ENCODE measurements at places on chromosomes 16 and 17. TPM values are rescaled to one million over a fixed set of nuclear protein-coding genes. Genes with fewer than 3 reads are reported as not detected.
A peak's percentile ranks its signal among the peaks of the same experiment; 100 is the strongest.

- peak; percentile 84 for DNase-seq
Measured at GRCh38 chr17:47276868-47277267, 23.2 kb downstream of the ITGB3 start.

Gene RNF112
- 0.14 TPM for total RNA-seq

GRCh38 chr17:77811521-77811920 lies 147.0 kb upstream of the TNRC6C start:
- no peak for DNase-seq

Gene SHISA6
- total RNA-seq, result 0.95 TPM

GRCh38 chr17:4110152-4110551 lies 32.7 kb downstream of the ZZEF1 start:
- DNase-seq, result peak; percentile 8

DNA sequence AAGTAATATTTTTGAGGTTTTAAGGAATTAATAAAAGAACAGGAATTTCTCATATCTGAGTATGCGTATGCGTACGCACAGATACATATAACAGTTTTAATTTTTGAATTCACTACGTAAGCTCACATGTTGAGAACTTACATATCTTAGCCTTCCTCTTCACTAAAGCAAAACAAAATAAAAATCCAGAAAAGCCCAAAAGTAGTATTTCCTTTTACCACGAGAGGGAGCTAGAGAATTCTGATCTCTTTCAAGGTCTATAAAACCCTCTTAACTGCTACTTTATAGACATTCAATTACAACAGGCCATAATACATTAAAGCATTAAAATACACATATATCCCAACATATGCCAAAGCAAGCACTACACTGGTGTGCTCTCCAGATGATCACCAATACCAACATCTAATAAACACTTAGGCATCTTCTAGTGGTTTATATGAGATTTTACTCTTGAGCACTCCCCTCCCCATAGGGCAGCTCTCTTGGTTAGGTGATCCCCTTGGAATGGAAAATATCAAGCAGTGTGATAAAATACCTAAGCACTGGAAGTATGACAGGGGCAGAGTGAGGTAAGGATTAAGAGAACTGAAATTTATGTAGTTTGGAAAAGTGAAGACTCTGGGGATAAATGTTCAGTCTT lies 94.0 kb downstream of the SKAP1 start:
- peak; percentile 38 for DNase-seq

DNA sequence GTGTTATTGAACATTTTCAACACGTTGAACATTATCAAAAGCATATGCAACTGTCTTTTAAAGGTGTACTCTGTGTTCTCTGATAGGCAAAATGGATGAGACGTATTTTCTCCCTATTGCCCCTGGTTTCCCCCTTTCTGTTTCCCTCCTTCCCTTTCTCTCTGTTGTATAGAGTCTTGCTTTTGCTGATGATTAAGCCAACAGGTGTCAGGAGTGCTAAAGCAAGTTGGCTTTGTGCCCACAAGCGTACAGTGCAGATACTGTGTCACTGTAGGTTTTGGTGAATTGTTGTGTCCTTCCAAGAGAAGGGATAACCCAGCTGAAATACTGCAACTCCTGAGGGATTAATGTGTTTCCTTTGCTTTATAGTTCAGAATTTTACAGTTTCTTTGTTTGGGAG lies 74.4 kb downstream of the COX10 start:
- DNase-seq, result peak; percentile 3

- DNase-seq, result no peak
Measured at GRCh38 chr16:77085981-77086380, 105.0 kb upstream of the MON1B start.

- DNase-seq, result no peak
Measured at GRCh38 chr17:19569785-19570543, 36.3 kb downstream of the SLC47A1 start.

Gene OTOP2
- not detected for total RNA-seq

- DNase-seq, result peak; percentile 19
Measured at GRCh38 chr17:78787444-78787843, 5.4 kb upstream of the CYTH1 start.

DNA sequence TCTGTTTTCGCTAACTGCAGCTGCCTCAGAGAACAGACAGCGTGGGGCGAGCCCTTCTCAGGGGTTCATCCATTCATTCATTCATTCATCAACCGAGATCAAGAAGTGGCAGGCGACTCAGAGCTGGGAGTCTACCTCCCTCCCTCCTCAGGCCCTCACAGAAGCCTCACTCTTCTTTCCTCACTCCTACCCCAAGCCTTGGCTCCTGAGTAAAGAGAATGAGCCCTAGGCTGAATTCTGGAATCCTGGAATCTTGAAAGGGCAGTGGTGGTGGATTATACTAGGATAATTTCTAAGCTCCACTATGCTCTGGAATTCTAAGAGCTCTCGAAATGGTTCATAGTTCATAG lies 2.3 kb upstream of the DLX3 start:
- DNase-seq, result no peak

DNA sequence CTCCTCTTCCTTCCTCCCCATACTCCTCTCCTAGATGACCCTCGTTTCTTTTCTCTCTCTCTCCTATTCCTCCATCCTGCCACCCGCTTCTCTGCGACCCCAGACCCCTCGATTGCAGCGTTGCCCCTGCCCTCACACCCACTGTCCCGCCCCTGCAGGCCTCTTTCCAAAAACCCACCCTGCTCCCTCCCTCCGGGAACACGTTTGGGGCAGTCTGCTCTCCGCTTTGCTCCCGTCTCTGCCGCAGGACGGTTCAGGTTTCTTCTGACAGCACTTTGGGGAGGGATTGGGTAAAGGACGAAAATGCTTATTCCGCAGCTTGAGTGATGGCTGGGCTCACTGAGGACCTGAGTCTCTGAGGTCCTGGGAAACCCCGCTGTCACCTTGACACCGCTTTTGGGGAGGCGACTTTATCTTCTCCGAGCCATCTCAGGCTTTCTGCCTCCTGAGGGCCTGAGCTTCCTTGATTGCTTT lies 690 bp downstream of the NDE1 start:
- no peak for DNase-seq

- no peak for DNase-seq
Measured at GRCh38 chr16:11478431-11479119, 108.1 kb downstream of the LITAF start.

GRCh38 chr16:85982563-85982939 lies 83.6 kb downstream of the IRF8 start:
- no peak for DNase-seq

- DNase-seq, result no peak
Measured at GRCh38 chr17:41467561-41467960, 375 bp upstream of the KRT32 start.

- DNase-seq, result no peak
Measured at GRCh38 chr16:23013484-23013883, 135.8 kb downstream of the USP31 start.

DNA sequence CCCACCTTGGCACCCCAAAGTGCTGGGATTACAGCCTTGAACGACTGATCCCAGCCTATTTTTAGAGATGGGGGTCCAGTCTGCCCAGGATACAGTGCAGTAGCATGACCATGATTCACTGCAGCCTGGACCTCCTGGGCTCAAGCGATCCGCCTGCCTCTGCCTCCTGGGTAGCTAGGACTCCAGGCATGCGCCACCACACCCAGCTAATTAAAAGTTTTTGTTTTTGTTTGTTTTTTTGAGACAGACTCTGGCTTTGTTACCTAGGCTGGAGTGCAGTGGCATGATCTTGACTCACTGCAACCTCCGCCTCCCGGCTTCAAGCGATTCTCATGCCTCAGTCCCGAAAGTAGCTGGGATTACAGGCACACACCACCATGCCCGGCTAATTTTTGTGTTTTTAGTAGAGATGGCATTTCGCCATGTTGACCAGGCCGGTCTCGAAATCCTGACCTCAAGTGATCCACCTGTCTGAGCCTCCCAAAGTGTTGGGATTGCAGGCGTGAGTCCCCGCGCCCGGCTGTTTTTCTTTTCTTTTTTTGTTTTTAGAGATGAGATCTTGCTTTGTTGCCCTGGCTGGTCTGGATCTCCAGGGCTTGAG lies 2.3 kb upstream of the PAFAH1B1 start:
- DNase-seq, result no peak

- DNase-seq, result no peak
Measured at GRCh38 chr17:72122765-72123529, 2.1 kb downstream of the SOX9 start.

Gene NPIPB4
- 28.8 TPM for total RNA-seq

DNA sequence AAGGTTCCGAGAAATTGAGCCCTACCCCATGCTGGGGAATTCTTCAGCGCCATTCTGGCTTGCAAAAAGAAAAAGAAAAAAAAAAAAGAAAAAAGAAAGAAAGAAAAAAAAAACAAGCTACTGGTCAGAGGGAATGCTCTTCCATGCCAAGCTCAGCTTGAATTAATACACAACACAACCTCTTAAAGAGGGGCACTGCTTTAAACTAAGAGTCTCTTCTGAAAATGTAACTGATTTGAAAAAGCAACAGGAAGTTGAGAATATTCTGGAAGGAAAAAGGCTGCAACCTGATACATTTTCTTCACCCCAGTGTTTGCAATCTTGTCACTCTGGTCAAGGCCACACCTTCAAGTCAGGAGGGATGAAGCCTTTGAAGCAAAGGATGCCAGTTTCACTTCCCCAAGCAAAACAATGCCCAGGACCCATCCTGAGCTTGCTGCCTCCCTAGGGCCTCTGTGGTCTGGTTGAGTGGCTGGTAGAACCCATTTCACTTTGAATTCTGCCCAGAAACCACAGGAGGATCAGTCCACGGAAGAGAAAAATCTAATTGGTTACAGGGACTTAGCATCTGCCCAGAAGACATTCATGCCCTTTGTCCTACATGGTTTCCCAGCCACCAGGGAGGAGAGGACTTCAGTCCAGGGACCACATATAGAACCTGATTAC lies 389.7 kb downstream of the SOX9 start:
- DNase-seq, result no peak

DNA sequence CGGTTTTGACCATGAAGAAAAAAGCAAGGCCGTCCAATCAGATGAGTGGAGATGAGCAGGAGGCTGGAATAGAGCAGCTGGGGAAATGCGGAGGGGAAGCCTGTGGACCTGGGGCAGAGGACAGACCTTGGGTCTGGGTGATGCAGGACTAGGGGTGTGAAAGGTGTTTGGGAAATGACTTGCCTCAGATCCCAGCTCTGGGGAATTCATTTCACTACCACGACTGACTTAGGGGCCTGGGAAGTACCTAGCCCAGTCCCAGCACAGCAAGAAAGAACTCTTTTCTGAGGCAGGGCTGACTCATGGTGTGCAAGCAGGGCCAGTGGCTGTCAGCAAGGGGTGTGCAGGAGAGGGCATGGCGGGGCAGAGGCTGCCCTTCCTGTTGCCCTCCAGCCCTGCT lies 14.8 kb downstream of the DNAI2 start:
- DNase-seq, result peak; percentile 64

- no peak for DNase-seq
Measured at GRCh38 chr17:17782523-17783115, 54.2 kb downstream of the SREBF1 start.

GRCh38 chr17:44687756-44688155 lies 1.8 kb downstream of the CCDC43 start:
- DNase-seq, result no peak

GRCh38 chr17:29005936-29006511 lies at the start of gene SEZ6:
SEZ6 (minus strand) TSS chr17:29006033; CDS start chr17:29005869, 164 bp downstream.
- no peak for DNase-seq

DNA sequence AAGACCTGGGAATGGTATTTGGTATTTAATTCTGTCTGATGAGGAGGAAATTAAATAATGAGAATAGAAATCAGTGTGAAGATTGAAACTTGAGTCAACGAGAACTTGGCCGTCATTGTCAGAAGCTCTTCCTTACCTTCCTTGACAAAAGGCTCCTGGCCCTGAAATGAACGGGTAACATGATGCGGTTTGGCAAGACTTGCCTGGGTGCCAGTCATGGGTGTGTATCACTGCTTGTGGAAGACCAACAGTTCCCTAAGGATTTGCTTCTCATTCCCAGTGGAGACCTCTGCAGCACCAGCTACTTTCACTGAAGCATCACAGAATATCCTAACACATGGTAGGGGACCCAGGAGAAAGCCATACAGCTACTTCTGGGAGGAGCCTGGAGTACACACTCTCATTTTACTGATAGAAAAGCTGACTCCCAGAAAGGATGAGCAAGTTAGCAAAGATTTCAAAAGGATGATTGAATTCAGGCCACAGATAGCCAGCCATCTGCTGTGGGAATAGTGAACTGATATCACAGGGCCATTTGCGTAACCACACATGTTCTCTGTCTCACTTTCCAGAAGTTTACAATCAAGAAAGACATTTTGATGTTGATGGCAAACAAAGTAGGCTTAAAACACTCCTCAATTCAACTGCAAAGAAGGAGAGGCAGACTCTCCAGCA lies 258.1 kb upstream of the SALL1 start:
- no peak for DNase-seq

DNA sequence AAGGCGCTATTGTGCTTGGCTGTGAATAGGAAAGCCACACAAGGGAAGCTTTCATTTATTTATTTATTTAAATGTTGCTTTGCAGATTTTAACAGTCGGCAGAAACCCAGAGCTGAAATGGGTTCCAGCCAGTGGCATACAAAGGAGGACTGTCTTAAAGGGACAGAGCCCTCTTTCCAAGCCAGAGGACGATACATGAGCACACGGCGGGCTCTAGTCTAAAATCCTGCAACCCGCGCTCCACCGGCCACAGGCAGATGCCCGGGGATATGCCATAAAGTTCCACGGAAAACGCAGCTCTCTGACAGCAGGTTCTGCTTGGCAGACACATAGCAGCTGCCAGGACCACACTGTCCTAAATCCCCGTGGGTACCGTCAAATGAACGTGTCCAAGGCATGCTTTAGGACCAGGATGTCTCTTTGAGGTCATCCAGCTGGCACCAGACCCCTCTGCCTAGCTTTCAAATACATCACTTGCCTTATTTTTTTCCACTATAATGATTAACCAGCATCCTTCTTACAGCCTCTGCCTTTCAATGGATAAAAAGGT lies 64.6 kb downstream of the CYTH1 start:
- DNase-seq, result no peak

DNA sequence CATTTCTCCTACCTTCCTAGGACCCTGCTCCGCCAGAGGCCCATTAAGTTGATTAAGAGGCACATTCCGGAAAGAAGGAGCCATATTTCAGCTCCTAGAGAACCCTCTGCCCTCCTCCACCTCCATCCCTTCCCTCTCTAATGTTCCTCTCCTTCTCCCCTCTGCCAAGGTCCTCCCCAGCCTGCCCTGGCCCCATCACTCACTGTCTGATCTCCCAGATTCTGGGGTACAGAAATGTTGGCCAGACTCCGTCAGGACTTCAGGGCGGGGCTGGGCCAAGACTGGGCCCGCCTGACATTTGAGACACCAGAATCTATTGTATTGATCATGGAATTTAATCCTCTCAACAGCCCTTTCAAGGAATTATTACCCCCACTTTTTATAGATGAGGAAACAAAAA lies 136.1 kb downstream of the TMEM132E start:
- DNase-seq, result no peak

Gene SLC5A11
- total RNA-seq, result not detected

GRCh38 chr16:51919736-51920135 lies 627.2 kb downstream of the TOX3 start:
- no peak for DNase-seq

Gene SECTM1
- total RNA-seq, result 6.6 TPM

GRCh38 chr17:2191227-2191626 lies 112.4 kb downstream of the SMG6 start:
- no peak for DNase-seq

Gene ASB16
- total RNA-seq, result not detected

Gene PRAC1
- not detected for total RNA-seq

Gene SLC2A4
- total RNA-seq, result 0.25 TPM

Gene NPIPA2
- total RNA-seq, result 0.75 TPM
